ENCODE measurements at places on chromosomes 7 and 10.

DNA sequence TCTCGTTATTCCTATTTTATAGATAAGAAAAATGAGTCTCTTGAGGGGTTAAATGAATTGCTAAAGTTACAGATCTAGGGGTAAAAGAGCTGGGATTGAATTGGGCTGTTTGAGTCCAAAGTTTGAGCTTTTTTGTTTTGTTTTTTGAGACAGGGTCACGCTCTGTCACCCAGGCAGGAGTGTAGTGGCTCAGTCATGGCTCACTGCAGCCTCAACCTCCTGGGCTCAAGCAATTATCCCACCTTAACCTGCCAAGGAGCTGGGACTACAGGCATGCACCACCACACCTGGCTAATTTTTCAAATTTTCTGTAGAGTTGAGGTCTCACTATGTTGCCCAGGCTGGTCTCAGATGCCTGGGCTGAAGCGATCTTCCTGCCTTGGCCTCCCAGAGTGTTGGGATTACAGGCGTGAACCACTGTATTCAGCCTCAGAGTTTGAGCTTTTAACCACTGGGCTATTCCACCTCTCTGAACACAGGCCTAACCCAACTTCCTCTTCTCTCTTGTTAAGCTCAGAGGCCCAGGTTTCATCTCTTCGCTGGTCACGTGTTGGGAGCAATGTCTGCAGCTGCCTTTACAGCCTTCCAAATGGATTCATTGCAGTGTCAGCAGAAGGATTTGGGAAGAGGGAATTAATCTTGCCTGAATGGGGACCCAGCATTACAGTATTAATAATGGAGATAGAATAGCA, 8.0 kb downstream of the SUFU start:
- H3K27ac ChIP-seq: peak overlapping the region; percentile 51
- DNase-seq: peak; percentile 48
- peaks cover 11% of the 10 kb centered on the region for H3K36me3 ChIP-seq
- H3K4me1 ChIP-seq: peaks cover 13% of the 10 kb centered on the region

DNA sequence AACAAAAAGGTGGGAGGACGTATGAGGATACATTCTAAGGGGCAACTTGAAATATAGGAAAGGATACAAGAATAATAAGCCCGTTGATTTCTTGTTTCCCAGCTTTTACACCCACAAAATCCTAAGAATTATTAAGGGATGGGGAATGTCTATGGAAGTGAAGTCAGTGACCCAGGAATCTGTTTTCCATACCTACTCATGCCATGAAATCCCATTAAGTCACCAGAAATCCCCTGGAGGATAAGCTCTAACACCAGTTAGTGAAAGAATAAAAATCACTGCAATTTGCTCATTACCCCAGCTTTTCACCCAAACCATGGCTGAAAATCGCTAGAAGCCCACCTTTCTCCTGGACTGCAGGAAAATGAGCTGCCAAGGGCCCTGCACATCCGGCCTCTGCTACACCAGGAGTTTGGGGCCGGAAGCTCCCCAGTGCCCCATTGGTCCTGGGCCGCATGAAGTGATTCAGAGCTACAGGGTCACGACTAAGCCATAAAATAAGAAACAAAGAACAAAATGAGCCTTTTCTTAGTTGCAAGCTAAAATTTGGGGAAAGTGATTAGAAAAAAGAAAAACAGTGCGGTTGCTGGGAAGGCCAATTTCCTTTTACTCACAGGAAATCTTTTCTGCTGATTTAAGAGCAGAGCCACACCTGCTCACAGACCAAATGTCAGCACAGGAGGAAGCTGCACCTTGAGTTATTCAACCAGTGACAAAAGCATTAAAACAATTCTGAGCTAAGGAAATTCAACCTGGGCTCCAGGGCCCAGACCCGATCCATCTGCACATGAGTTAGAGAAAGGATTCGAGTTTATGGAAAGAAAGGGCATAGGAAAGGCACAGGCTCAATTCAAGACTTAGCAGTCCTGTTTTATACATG, 40.3 kb downstream of the HIPK2 start:
- peaks cover 2% of the 10 kb centered on the region for H3K36me3 ChIP-seq
- no peak overlapping the region for H3K4me3 ChIP-seq
- H3K27ac ChIP-seq: no peak overlapping the region

- H3K4me3 ChIP-seq: no peak overlapping the region
- peaks cover 38% of the 10 kb centered on the region for H3K4me1 ChIP-seq
- H3K36me3 ChIP-seq: no peaks in the 10 kb centered on the region
- H3K27me3 ChIP-seq: no peaks in the 10 kb centered on the region
- H3K27ac ChIP-seq: peak overlapping the region; percentile 43
Measured at GRCh38 chr10:113965683-113966082, 78.0 kb upstream of the ADRB1 start.

DNA sequence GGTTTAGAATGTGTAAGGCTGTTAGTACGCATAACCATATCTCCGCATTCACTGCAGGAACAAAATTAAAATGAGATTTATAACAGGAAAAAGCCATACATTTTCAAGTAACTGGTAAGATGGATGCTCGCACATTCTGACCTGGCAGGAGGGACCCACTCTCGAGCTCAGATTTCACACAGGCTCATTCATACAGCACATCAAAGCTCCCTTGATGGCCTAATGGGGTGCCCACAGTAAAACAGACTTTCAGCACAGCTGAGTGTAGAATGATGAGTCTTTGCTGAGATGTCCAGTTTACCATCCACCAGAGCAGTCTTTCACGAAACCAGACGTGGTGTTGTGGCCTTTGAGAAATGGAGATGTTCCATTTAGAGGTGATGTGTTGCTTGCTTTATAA, 8.9 kb downstream of the FOXI2 start:
- no peak for DNase-seq
- H3K36me3 ChIP-seq: no peaks in the 10 kb centered on the region
- H3K4me1 ChIP-seq: no peaks in the 10 kb centered on the region
- no peaks in the 10 kb centered on the region for H3K27me3 ChIP-seq

- no peaks in the 10 kb centered on the region for H3K27me3 ChIP-seq
- no peak for DNase-seq
- no peaks in the 10 kb centered on the region for H3K4me1 ChIP-seq
- H3K36me3 ChIP-seq: no peaks in the 10 kb centered on the region
- no peak overlapping the region for H3K27ac ChIP-seq
Measured at GRCh38 chr7:53237344-53237913, 202.0 kb downstream of the POM121L12 start.

Data from GM12878 (cell line).